ENCODE measurements at places on chromosomes 16 and 17. TPM values are rescaled to one million over a fixed set of nuclear protein-coding genes. Genes with fewer than 3 reads are reported as not detected.

Gene NOTUM
- not detected for total RNA-seq

Gene TBL3
- 108 TPM for total RNA-seq

Gene TPSB2
- total RNA-seq: not detected

Gene ABCC12
- not detected for total RNA-seq

Gene NTN3
- total RNA-seq: 0.23 TPM

- DNase-seq: no peak
Measured at GRCh38 chr17:4764595-4764994, 7.1 kb upstream of the TM4SF5 start.

DNA sequence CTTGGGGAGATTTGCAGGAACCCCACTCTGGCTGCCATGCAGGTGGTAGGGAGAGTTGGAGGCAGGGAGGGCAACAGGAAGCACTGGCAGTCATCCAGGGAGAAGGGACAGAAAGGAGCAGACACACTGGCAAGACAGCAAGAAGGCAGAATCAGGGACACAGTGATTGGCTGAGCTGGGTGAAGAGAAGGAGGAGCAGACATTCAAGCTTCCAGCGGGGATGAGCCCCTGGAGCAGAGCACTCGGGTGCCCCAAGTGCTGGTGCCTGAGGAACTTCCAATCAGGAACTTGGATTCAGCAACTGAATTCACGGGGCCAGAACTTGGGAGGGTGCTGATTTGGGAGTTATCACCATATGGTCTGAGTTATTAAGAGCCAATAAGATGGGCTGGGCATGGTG, 6.3 kb upstream of the ITGA3 start:
- no peak for DNase-seq

GRCh38 chr16:12097523-12098428, 121.2 kb downstream of the SNX29 start:
- no peak for DNase-seq

DNA sequence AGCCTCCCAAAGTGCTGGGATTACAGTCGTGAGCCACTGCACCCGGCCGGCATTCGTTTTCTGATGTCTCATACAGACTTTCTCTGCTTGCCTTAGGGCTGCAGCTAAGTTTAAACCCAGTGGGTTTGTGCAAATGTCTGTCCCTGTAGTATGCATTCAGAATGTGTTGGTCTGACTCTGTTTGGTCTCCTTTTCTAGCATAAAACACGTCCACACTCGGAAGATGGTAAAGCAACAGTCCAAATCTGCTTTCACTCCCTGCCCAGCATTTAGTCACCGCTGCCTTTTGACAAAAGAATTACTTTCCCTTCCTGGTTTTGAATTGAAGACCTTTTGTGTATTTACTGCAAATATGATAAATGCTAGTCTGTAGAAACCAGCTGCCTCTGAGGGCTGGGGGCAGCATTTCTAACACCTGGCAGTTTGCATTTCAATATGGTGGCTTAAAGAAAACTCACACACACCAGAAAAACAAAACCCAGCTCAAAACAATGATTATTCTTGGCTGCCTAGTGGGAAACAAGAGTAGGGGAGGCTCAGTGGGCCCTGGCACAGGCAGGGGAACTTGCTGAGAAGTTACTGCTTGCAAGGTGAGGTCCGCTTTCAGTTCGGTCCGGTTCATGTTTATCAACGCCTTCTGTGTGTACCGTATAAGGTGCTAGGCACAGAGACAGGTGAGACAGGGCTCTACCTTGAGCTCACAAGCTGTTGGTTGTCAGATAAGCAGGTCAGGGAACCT, 56.9 kb downstream of the MSI2 start:
- no peak for DNase-seq

DNA sequence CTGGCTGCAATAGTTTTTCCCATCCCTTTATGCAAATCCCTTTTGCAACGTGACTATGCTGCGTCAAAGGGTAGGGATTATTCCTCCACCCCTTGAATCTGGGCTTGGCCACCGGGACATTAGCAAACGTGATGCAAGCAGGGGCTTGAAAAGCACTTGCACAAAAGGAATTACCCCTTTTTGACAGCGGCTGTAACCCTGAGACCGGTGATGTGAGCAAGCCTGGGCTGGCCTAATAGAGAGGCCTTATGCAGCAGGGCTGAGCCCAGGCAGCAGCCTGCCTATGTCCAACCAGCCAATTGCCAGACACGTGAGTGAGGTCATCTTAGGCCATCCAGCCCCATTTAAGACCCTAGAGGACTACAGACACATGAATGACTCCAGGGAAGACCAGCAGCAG, 30.4 kb upstream of the PAFAH1B1 start:
- no peak for DNase-seq

GRCh38 chr16:85296859-85297660, 184.8 kb upstream of the CIBAR2 start:
- no peak for DNase-seq

DNA sequence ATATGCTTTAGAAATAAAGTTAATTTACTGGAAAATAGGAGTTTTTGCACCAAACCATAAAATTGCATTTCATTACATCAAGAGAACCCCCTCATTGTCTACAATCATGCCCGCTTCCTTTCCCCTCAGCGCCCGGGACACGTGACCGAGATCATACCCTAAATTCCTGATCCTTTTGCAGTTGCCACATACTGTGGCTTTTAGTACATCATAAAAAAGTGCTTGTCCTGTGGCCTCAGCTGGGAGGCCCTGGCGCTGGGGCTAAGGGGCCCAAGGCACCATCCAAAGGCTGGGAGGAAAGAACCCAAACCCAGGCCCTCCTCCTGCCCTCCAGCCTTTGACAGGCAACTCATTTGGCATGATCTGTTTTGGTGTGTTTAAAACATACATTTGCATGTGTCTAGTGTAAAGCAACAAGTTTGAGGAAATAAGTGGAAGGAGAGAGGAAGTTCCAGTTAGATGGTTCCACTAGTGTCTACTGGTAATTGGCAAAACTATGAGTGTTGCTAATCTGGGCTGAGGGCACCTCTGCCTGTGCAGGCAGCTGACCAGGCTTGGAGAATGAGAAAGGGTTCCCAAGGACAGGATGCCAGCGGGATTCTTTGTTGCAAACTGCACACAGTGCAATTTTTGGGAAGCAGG, 6.0 kb downstream of the CDK5R1 start:
- DNase-seq: no peak

- DNase-seq: no peak
Measured at GRCh38 chr16:89973235-89973634, 24.7 kb downstream of the DEF8 start.

- no peak for DNase-seq
Measured at GRCh38 chr17:79167486-79167885, 92.9 kb downstream of the ENGASE start.

DNA sequence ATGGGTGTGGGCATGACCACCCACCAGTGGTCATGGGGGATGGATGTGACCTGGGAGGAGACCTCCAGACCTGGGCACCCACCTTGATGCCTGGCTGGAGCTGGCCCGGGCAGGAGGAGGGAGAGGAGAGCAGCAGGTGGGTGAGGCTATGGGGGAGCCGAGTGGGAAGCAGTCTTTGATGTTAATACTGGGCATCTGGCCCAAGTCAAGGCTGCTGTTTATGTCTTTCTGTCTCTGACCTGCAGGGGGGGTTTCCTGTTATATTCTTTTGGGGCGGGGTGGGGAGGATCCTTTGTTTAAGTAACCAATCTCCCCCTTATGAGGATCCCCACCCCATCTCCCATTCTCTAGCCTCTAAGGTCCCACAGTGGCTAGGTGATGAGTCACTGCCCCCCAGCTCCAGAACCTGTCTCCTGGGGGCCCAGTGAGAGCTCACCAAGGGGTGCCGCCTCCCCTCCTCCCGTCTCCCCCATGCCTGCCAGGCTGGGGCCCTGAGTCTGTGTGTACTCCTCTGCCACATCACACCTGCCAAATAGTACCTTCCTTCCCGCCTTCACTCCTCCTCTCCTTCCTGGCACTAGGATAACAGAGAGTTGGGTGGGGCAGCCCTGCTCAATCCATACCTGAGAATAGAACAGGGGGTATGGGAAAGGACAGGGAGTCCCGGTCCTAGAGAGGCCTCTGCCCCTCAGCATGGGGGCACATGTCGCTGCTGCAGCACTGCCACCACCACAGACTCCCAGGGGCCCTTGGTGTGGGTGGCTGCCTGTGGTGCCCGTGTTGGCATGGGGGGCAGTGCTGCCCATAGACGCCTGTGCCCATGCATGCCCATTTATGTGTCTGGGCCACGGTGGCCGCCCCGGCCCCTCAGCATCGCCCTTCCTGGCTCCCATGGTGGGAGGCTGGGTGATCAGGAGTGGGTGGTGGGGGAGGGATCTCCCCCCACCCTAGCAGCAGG, 7.3 kb downstream of the THRA start:
- no peak for DNase-seq

DNA sequence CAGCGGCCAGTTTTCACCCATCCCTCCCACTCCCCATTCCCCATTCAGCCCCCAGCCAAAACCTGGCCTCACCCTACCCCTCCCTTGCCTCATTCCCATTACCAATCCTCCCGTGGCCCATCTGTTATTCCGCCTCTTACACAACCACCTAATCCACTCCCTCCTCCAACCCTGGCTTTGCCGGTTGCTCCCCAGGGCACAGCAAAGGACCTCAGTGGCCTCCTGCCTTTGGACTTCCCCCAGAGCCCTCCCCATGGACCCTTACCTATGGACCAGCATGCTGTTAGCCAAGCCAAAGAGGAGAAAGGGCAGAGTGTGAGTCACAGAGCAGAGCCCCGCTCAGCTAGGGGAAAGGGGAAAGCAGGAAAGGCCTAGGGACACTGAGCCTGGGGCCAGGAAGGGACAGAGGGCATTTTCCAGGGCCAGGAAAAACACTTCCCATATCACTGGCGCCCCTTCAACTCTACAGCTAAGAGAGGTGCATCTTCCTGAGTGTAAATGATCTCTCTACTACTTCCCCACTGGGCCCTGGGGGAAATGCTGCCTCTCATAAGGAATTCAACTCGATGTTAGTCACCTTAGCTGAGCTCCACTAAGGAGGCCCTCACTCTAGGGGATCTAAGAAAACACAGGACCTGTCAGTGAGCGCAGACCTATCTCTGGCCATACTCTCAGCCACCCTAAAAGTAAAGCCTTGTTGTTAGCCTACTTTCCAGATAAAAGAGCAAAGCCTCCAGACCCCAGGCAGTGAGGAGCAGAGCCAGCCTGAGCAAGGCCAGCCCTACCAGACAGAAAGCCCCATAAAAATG, 10.6 kb downstream of the PEMT start:
- DNase-seq: no peak

Data from epithelial cell of proximal tubule (primary cell).